SHP77 (cell line): ENCODE measurements at places on chromosomes 5 and 9.

DNA sequence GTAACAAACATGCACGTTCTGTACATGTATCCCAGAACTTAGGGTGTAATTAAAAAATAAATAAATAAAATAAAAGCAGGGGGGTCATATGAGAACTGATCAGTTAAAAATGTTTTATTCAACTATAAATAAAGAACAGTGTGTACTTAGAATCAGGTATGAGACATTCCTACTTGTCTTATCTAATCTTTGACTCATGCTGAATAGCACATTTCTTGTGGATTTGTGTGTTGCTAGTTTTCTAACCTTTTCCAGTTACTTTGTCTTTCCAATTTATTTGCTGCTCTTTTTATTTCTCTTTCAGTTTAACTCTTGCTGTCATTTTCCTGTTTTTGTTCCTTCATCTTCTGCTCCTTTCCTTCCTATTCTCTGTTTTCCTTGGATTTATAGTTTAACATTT lies 1917.1 kb upstream of the CDH6 start:
- DNase-seq: no peak

DNA sequence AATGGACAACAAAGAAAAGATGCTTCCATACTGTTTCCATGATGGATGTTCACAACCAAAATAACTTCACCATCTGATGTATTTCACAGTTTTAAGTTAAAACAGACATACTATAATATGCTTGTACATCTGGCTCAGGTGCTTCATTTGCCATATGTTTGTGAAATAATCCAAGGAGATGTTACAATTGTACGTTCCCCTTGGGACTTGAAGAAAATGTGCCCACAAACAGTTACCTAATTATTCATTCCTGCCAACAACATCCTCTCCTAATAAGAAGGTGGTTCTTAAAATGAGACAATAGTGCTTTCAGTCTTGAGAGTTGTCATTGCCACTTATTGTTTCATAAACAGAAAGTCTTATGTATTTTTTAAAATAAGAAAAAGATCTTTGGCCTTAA lies 33.1 kb upstream of the SMARCA2 start:
- no peak for DNase-seq

DNA sequence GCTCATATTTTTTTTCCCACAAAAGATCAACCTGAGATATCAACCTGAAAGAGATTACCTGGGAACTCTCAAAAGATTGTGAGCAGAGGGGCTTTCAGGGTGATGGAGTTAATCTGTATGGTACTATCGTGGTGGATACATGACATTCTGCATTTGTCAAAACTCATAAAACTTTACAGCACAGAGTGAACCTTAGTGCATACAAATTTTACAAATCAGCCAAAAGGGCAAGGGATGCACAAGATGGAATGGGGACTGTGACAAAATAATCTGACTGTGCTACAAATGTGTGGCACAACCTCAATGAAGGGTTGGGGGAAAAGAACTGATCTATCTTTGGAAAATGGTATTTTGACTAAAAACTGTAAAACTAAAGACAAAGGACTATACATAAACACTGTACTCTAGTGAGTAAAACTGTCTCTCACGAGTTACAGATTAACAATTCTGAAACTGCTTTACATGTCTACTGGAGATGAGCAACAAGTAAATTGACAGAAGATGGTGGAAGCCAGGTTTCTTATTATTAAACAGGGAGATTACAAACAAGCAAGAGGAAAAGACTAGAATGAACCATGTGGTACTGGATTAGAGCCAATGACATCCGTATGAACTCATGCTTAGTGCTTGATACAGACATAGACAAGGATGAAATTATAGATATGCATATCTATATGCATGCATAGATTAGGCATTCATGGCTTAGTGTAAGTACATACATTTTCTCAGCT lies 24.8 kb upstream of the RLN1 start:
- no peak for DNase-seq

DNA sequence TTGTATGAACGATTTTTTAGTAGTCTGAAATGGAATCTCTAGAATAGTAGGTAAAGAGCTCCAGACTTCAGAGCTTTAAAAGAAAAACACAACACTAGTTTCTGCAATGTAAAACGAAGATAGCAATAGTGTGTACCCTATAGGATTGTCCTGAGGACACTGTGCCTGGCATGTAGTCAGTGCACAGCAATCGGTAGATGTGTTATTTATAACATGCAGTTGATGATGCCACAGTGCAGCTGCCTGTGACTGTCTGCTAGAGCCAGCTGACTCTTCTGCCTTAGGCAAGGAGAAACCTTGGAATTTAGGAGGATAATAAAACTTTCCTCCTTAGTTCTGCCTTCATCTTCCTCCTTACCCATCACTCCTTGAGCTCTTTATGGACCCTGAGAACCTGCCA lies 27.7 kb upstream of the TMOD1 start:
- DNase-seq: no peak

GRCh38 chr5:83871533-83872395 lies 151.1 kb upstream of the HAPLN1 start:
- no peak for DNase-seq

GRCh38 chr9:126605792-126606482 lies 7.8 kb upstream of the LMX1B start:
- no peak for DNase-seq

DNA sequence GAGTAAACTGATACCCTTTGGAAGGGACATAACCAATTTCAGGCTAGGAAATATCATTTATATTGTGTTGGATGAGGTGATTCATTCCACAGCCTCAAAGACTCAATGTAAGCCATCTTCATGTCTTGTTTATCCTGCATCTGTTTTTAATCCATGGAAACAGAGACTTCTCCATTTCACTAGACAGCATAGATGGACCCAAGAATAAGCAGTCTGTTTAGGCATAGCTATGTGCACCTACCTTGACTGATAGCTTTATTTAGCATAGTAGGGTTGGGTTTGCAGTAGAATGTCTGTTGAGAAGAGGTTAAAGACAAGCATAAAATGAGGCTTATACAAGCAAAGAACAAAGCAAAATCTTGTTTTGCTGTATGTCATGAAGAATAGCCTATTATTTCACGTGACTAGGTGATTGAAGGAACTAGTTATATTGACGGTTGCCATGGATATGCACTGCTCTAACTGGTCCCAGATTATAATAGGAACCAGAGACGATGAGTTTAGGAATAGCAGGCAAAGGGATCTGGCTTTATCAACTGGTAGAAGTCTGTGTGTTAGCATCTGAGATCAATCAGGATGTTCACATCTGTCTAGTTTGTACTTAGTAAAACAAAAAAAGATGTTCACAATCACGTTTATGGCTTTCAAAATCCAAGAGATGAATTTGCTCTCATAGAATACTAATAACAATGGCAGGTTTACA lies 154.8 kb upstream of the KLF9 start:
- no peak for DNase-seq

- DNase-seq: no peak
These were observed 63.4 kb downstream of the NR6A1 start for GRCh38 chr9:124707666-124708065.

- no peak for DNase-seq
These were observed 28.3 kb downstream of the PAEP start for GRCh38 chr9:135589596-135590485.

DNA sequence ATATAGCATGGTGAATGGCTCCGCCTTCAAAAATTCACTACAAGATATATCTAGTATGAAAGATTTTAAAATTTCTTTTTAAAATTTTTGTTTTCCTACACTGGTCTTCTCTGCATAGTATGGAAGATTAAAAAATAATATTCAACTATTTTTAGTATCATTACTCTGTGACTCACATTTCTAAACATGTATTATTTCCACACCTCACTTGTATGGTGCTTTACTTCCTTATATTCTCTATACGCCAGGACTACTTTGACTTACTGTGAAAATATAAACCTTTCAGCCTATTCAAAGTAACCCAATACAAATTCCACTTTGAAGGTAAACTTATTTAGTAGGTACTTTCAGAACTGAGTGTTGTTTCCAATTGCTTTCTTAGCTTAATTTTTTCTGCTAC lies 26.8 kb upstream of the TXNDC8 start:
- no peak for DNase-seq

- no peak for DNase-seq
These were observed 1.4 kb upstream of the PPP1R26 start for GRCh38 chr9:135478191-135478590.

DNA sequence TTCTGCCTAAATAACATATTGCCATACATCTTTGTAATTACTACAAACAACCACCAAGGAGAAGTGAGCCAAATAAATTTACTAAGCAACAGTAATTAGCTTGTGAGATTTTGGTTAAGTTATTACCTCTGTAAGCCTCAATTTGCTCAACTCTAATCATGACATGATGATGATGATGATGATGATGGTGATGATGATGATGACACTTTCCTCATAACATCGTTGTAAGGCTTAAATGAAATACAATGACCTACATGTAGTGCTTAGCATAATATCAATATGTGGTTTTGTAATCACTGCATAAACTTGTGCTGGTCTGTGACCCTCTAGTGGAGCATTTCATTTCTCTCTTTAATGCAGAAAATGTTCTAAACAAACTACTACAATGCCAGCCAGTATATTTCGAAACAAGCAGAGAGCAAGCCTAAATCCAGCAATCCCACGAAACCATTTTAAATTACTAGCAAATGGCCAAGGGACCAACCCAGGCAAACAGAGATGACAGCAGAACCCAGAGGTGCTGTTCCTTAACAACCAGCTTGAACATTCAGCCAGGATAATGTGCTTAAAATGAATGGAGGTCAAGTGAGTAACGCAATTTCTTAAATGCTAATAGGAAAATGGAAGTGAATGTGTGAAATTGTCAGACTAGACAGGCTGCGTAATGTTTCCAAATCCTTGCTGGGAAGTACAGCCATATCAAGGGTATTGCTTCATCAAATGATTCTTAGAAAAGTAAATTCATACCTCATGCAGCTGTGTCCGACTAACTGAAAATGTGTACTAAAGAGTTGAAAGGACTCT lies 281.9 kb upstream of the PUM3 start:
- no peak for DNase-seq

- DNase-seq: no peak
These were observed 18.9 kb upstream of the RASEF start for GRCh38 chr9:83081846-83082245.
